Activated naive CD4-positive, alpha-beta T cell treated with anti-CD3 and anti-CD28 coated beads, Interleukin-2, amount 50 U/mL, for 72 hours (primary cell): ENCODE measurements at places on chromosomes 4 and X.

DNA sequence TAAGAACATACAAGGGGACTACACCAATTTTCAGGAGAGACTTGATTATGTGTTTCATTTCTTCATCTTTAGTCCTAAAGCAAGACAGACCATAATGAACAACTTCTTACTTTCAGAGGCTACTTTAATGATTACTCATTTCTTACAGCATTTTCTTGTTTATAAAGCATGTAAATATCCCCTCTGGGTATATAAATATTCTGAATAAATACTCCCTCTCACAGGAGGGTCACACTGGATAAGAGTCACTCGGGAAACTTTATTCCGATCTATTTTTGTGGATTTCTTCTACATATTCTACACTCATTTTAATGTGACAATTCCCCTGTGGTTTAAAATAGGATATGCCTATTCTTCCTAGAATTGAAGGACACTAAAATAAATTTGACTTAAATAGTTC, 228.9 kb upstream of the RPS6KA3 start:
- no peak for DNase-seq

- no peak for DNase-seq
Measured at GRCh38 chr4:16865897-16866283, 32.6 kb downstream of the LDB2 start.

DNA sequence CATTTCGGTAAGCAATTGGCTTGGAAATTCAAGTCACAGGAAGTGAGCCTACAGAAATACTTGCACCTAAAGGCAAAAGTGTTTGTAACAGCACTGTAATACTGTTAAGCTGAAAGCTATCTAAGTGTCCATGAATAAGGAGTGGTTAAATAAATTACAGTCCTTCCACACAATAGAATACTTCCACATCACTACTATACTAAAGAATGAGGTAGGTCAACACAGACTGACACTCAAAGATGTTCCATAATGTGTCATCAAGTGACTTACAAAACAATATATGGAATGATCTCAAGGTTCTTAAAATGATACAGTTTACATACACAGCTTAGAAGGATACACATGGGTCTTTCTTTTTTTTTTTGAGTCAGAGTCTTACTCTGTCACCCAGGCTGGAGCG, 27.0 kb downstream of the SLC10A6 start:
- no peak for DNase-seq

DNA sequence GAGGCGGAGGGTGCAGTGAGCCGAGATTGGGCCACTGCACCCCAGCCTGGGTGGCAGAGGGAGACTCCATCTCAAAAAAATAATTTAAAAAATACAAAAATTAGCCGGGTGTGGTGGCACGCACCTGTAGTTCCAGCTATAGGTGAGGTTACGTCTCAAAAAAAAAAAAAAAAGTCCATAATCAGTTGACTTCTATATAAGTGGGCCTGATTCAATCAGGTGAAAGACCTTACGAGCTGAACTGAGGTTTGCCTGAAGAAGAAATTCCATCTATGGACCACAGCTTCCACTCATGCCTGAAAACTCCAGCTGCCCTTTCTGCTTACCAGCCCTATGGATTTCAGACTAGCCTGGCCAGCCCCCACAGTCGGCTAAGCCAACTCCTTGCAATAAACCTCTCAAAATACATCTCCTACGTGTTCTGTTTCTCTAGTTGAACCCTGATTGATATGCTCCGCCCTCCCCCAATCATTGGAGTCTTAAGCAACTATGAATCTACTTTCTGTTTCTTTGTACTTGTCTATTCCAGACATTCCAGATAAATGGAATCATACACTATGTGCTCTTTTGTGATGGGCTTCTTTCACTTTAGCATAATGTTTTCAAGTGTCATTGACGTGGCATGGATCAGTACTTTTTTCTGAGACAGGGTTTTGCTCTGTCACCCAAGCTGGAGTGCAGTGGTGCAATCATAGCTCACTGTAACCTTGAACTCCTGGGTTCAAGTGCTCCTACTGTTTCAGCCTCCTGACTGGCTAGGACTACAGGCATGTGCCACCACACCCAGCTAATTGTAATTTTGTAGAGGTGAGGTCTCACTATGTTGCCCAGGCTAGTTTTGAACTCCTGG, 36.6 kb downstream of the SAT1 start:
- DNase-seq: no peak

DNA sequence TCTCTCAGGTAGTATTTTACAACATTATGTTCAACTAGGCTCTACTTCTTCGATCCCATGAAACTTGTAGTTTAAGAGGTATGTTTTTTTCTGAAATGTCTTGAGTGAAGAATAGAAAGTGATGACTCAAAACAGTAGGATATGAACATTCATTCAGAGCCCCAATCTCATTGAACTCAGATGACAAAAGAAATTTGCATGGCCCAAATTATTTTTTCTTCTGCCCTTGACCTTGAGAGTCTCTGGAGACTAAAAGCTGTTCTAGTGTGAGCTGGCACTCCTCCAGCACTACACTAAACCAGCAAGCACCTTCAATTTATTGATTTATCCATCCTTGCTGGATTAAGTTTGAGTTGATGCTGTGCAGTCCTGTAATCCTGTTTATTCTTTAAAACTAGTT, 4.0 kb downstream of the DCLK2 start:
- no peak for DNase-seq
